ENCODE measurements at places on chromosomes 13 and 19.

DNA sequence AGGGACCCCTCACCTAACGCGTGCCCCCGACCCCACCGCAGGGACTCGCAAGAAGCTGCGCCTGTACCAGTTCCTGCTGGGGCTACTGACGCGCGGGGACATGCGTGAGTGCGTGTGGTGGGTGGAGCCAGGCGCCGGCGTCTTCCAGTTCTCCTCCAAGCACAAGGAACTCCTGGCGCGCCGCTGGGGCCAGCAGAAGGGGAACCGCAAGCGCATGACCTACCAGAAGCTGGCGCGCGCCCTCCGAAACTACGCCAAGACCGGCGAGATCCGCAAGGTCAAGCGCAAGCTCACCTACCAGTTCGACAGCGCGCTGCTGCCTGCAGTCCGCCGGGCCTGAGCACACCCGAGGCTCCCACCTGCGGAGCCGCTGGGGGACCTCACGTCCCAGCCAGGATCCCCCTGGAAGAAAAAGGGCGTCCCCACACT, 4.7 kb upstream of the MYBPC2 start:
- peak; percentile 61 for DNase-seq

DNA sequence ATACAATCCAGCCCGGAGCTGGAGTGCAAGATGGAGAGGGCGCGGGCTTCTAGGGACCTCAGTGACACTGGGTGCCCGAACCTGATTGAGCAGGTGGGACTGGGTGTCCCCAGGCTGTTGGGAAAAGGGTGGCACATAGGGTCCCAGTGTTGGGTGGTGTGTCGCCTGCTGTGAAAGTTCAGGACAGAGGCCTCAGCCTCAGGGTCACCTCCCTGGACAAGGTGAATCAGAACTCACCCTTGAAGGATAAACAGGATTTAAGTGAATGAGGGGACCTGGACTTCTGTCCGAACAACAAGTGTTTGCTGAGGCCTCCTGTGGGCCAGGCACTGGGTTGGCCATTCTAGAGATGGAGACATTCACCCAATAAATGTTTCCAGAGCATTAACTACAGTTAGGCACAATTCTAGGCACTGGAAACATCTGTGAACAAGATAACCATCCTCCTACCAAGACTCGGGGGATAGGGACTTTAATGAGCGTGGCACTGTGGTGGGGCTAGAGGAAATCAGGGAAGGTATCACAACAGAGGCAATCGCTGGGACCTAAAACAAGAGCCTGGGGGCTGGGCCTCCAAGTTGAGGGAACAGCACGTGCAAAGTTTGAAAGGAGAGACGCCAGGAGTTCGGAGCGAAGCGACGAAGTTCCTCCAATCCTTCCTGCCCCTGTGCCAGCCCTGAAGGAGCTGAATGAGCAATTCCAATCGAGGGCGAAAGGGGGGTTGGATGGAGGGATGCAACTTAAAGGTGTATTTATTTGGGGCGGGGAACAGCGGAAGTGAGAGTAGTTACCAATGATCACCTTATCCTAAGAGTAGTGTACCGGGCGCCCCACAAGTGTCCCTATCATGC, 921 bp upstream of the POLD1 start:
- DNase-seq, result peak; percentile 56

GRCh38 chr13:44540761-44541434, 35.2 kb downstream of the TSC22D1 start:
- no peak for DNase-seq

DNA sequence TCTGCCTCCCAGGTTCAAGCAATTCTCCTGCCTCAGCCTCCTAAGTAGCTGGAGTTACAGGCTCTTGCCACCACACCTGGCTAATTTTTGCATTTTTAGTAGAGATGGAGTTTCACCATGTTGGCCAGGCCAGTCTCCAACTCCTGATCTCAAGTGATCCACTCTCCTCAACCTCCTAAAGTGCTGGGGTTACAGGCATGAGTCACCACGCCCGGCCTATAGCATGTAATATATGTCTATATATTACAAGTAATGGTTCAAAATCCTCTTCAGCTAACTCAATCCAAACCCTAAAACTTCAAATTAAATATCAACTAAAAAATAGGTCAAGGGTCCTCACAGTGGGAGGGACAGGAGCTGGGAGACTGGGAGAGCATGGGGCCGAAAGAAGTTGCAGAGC, 28.0 kb downstream of the FPR3 start:
- DNase-seq, result no peak

GRCh38 chr13:43652760-43653159, 134.0 kb downstream of the ENOX1 start:
- DNase-seq, result no peak

DNA sequence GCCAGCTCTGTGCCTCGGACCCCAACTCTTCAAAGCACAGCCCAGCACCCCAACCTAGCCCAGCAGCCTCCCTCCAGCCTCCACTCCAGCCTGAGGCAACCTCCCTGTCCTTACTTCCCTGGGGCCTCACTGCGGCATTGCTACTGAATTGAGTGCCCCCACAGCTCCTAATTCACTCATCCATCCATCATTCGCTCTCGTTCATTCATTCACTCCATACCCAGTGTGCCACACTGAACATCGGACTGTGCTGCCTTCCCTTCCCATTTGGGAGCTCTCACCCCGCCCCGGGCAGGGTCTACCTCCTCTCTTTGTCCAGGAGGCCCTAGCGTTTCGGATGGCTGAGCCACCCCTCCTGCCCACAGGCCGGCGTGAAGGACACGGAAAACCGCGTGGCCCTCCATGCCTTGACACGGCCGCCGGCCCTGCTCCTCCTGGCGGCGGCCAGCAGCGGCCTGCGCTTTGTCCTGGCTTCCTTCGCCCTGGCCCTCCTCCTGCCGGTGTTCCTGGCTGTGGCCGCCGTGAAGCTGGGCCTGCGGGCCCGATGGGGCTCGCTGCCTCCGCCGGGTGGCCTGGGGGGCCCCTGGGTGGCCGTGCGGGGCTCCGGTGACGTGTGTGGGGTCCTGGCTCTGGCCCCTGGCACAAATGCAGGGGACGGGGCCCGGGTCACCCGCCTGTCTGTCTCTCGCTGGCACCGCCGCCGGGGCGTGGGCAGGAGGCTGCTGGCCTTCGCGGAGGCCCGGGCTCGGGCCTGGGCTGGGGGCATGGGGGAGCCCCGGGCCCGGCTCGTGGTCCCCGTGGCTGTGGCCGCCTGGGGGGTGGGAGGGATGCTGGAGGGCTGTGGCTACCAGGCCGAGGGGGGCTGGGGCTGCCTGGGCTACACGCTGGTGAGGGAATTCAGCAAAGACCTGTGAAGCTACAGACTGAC, 1.3 kb downstream of the NAT14 start:
- DNase-seq, result no peak

- DNase-seq, result no peak
Measured at GRCh38 chr13:110856942-110857835, 57.7 kb downstream of the ANKRD10 start.

DNA sequence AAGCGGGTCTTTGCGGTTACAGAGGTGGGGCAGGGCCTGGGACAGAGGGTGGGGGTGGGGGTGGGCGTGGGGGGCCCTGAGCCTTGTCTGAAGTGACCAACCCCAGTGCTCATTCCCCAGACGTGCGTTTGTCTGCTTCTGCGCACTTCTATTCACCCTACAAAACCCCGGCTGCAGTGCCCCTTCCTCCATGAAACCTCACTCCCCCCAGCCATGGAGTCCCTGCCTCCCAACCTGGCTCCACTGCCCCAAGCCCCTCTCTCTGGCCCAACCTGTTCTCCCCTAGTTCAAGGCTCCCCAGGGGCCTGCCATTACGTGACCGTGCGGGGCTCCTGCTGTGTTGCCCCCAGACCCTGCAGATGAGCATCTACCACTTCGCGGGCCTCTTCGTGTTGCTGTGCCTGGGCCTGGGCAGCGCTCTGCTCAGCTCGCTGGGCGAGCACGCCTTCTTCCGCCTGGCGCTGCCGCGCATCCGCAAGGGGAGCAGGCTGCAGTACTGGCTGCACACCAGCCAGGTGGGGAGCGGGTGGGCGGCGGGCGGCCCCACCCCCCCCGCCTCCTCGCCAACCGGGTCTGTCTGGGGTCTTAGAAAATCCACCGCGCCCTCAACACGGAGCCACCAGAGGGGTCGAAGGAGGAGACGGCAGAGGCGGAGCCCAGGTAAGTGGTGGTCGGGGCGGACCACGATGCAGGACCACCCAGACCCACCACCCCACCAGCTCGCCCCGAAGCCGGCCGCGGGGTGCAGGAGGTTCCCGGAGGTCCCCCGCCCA, 8.2 kb downstream of the GRIN3B start:
- no peak for DNase-seq

All from Kasumi-1 (cell line).